Nucleus accumbens (tissue), 56 donors: ENCODE measurements at places on chromosomes 5 and 9.
A peak's percentile ranks its signal among the peaks of the same experiment; 100 is the strongest.

- DNase-seq = no peak
Observed at GRCh38 chr5:17402289-17403121, 95.5 kb upstream of the TAF11L2 start.

GRCh38 chr5:43065387-43065947 is 25.3 kb upstream of the ANXA2R start:
- no peak for DNase-seq

- no peak for DNase-seq
Observed at GRCh38 chr5:106691701-106692100, 979.0 kb downstream of the EFNA5 start.

DNA sequence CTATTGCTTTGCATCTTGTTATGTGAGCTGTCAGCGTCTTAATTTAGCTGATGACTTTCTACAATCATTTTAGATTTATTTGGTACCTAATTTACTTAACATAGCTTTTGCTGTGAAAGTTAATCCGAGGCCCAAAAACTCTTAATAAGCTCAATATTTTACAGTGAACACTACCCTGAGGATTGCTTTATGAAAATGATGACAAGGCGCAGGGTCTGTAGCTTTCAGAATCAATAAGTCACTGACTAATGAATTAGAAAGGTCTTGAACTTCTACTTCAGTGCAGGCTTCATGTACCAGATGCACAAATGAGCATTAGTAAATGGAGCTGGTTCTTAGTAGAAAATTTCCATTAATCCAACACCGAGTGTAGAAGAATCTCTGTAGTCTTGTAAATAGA is 81.4 kb upstream of the ZNF366 start:
- no peak for DNase-seq

DNA sequence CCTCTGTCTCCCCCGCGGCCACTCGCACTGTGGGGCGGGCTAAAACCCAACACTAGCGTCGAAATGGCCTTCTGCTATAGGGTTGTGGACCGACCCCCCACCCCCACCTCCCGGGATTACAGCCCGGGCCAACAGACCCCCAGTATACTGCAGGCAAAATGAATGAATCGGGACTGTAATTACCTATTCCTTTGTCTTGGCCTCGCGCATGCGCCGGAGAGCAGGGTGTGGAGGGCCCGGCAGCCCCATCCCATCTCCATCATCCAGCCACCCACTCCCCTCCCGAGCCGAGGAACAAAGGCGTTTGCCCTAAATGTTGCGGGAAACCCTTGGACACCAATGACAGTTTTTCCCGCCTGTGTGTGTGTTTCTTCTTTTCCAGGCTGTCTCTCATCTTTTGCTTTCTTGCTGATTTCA is 1.6 kb downstream of the BASP1 start:
- peak; percentile 15 for DNase-seq

- DNase-seq = no peak
Observed at GRCh38 chr5:4189317-4189716, 593.7 kb downstream of the IRX1 start.

- peak; percentile 9 for DNase-seq
Observed at GRCh38 chr5:149837680-149838269, 106.8 kb downstream of the PDE6A start.

GRCh38 chr5:90050103-90050502 is 359.5 kb downstream of the CETN3 start:
- no peak for DNase-seq

DNA sequence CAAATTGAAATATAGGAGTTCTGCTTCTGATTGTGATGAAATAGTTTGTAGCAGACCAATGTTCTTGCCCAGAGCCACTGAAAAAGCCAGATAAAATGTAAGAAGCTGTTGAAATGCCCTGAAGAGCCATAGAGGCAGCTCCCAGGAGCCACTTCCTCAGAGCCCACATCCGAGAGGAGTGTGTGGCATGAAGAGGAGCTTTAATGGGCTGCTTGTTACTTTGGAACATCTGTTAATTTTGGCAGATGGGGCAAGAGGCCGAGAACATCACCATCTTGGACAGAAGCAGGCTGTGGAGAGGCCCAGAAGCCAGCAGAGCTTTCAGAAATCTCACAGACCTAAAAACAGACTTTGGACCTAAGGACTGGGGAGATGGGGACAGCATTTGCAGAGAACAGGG is 370.8 kb downstream of the GADD45G start:
- no peak for DNase-seq

DNA sequence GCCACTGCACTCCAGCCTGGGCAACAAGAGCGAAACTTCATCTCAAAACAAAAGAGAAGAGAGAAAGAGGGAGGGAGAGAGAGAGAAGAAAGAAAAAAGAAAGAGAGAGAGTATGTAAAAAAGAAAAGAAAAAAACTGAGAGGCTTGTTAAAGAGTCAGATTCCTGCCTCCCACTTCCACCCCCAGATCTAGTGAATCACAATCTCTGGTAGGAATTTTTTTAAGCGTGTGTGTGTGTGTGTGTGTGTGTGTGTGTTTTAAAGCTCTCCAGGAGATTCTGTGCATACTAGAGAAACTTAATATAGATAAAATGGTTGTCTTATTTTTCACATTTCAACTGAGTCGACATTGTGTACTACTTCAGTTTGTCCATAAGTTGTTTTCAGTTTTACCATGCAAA is 32.0 kb downstream of the SAR1B start:
- DNase-seq = no peak

GRCh38 chr5:35698047-35698808 is 80.6 kb downstream of the SPEF2 start:
- no peak for DNase-seq

- no peak for DNase-seq
Observed at GRCh38 chr9:88826771-88827181, 164.5 kb upstream of the S1PR3 start.

DNA sequence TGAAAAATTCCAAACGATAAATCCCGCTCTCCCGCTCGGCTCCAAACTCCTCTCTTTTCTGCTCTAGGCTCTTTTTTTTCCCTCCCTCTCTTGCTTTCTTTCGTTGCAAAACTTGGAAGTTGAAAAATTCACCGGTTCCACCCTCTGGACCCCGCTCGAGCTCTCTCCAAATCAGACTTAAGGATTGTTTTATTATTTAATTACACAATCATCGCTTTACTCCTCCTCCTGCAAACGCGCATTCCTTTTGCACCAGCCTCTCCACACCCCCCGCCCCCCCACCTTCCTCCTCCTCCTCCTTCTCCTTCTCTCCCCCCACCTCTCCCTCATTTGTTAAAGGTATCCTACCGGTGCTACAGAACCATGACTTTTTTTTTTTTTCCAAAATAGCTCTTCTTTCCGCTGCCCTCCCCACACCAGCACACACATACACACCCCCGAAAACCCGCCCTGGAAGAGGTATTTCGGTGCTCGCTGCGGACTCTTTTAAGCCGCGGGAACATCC is 535 bp upstream of the NFIB start:
- DNase-seq = no peak

- DNase-seq = no peak
Observed at GRCh38 chr9:105339849-105340248, 95.4 kb downstream of the SLC44A1 start.

DNA sequence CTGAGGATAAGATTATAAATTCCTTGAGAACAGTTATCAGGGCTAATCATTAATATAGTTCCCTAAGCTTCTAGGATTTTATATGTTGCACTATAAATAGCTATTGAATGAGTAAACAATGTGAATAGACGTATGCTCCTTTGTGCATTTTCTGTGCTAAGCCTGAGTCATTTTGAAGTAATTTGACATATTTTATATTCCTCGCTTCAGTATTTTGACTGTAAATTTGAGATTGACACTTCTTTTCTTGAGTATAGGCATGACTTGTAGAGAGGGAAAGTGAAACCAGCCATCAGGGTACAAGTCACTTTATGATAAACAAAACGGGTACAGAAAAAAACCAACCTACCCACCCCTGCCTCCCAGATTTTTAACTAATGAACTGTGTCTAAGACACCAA is 367.7 kb upstream of the PRR16 start:
- DNase-seq = no peak

GRCh38 chr5:83924891-83925290 is 204.2 kb upstream of the HAPLN1 start:
- no peak for DNase-seq

DNA sequence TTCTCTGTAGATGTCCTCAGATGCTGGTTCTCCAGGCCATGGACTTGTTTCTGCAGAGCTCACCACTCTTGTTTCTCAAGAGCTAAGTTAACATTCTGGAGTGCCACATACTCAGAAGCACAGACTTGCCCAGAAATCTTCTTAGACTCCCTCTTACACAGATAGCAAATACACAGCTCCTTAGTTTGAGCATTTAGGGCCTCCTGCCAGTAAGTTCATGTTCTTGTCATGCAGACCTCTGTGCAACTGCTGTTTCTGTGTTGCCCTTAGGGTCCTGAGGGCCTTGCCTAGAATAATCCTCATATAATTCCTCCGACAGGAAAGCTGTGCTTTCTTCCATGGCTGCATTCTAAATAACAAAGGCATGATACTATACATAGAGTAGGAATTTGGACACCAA is 1.3 kb upstream of the PTPDC1 start:
- peak; percentile 66 for DNase-seq

DNA sequence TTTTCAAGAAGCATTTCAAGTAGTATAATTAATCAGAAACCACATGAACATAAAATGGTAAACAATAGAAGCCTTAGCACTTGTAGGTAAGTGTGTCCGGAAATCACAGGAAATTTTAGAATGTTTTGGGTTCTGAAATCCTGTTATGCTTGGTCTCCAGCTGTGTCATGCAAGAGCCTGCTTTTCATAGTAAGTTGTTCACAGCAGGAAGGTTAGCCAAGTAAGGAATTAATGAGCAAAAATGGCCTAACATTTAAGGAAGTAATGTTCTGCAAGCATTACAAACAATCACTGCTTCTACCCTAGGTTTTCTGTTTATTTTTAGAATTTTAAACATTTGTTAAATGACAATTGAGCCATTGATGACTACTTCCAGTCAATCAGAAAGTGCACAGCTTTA is 669.5 kb downstream of the SLCO4C1 start:
- DNase-seq = no peak

DNA sequence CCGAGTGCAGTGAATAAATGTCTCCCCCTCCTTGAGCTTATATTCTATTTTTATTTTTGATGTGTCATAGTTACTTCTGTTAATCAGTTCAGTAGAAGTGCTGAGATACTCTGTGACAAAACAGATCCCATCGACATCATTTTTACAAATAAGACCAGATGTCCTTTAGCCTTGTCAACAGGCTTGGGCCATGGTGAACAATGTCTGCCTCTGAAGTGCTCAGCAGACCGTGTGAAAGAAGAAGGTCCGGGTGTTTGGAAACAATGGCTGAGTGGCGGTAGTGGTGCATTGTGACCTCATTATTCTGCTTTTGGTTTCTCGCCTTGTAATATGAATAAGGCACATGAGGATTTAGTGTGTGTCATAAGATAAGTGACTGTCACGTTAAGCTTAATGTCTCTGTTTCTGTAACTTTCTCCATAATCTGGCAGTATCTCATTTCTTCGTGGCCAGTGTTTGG is 71.2 kb downstream of the SYK start:
- no peak for DNase-seq

DNA sequence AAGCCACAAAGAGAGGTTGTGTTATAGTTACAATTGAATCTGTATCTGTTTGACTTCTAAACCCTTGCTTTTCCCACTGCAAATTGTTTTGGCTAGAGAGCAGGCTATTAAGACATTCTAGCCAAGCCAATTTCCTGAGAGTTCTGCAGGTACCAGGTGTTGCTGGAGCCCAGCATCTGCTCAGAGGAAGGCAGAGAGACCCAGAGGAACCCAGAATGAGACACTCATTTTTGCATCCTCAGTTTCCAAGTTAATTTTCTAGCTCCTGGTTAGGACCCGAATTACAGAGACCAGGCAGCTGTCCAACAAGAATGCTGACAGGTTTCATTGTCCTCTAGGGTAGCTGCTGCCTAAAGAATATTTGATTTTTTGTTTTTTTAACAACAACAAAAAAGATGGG is 266.2 kb downstream of the TRIM32 start:
- DNase-seq = no peak

DNA sequence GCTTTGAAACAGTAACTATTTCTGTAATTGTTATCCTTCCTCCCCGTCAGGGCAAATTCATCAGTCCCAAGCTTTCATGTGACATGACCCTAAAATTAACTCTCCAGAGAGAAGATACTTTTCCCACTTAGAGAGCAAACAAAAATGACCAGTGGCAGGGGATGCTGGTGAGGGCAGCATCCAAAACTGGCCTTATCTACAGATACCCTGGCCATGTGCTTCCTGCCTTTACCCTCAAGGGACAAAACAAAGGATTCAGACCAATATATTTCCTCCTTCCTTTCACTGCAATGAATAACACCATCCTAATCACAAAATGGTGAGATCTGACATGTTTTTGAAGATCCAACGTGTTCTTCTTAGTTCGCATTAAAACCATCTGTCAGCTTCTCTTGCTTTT is 267.2 kb downstream of the MAN2A1 start:
- DNase-seq = no peak

- no peak for DNase-seq
Observed at GRCh38 chr5:146710348-146710747, 168.2 kb downstream of the PPP2R2B start.

DNA sequence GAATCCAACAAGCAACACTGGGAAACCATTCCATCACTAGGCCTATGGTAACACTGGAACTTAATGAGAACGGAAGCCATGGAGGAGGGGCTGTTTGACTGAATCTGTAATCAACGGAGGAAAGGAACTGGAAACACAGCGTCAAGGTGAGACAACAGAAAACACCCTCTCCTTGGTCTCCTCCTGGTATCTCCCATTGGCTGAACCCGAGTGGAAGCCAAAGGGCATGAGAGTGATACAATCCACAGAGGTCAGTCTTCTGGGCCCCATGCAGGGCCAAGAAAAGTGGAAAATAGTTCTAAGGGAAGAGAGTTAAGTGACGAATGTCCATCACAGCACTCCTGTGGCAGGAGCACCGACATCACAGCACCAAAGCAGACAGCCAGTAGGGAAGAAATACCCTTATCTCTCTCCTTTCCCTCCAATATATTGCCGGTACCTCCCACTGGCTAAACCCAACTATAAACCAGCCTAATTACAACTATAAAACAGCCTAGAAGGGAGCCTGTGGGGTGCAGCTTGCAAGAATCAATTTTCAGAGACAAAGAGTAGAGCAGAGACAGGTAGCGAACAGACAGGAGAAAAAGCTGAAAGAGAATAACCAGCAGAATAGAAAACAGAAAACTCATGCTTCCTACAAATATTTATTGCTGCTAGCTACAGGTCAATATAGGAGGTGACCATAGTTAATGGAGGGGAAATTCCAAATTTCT is 107.4 kb upstream of the IFNE start:
- DNase-seq = no peak

- DNase-seq = no peak
Observed at GRCh38 chr9:69086769-69087168, 51.2 kb downstream of the FXN start.

GRCh38 chr5:103943230-103943629 is 380.6 kb upstream of the NUDT12 start:
- DNase-seq = no peak
